ENCODE measurements at places on chromosomes 4 and X. TPM values are rescaled to one million over a fixed set of nuclear protein-coding genes. Genes with fewer than 3 reads are reported as not detected.

Gene YIPF7
- not detected for total RNA-seq

Gene FRAS1
- total RNA-seq, result not detected

GRCh38 chr4:139774759-139775487, 109.3 kb downstream of the MGST2 start:
- DNase-seq, result no peak

DNA sequence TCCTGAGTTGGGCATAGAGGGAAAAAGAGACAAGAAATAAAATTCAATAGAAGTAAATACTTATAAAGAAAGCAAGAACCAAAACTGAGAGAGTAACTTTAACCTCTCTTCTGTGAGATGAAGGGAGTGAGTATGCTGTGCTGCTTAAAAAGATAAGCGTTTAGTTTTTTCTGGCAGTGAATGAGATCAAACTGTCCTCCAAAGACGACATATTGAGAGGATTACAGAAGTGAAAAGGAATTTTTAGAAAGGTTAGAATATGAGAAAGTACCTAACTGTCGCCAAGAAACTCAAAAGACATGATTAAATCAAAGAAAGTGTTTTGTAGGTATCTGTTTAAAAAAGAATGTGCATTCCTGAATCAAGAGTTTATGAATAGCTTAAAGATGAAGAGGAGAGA, 16.0 kb downstream of the GAB1 start:
- DNase-seq, result no peak

- no peak for DNase-seq
These were observed 540.3 kb upstream of the GALNT7 start for GRCh38 chr4:172628263-172628662.

DNA sequence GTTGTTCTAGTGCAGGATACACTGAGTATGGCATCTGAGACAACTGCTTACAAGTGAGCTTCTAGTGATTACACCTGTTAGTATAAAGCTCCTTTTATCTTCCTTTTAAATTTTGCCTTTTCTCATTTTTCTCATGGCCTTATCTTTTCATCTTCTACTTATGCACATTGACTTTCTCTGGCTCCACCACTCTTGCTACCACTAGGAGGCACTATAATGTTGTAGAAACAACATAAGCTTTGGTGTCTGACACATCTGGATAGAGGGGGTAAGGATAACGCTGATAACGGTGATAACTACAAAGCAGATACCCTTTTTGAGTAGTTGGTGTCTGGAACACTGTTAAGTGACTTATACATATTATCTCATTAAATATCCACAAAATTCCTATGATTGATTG, 187.4 kb upstream of the TEX13C start:
- DNase-seq, result no peak

- DNase-seq, result no peak
These were observed 310.3 kb downstream of the EVC2 start for GRCh38 chr4:5398056-5398455.

- no peak for DNase-seq
These were observed 1028.2 kb downstream of the PCDH7 start for GRCh38 chr4:31748382-31748781.

Gene ADAMTS3
- not detected for total RNA-seq

Gene CT45A5
- not detected for total RNA-seq

DNA sequence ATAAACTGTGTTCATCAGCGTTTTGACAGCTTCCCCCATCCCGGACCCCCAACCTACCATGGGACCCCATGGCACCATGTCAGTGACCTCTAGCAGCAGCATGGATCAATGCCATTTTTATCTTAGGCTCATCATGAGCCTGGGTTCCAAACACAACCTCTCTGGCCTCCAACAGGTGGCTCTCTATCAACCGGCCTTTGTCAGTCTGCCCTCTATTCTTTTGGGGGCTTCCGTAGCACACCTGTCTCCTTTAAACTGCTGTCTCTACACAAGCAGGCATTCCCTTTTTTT, 721 bp upstream of the TMEM150C start:
- DNase-seq, result no peak

DNA sequence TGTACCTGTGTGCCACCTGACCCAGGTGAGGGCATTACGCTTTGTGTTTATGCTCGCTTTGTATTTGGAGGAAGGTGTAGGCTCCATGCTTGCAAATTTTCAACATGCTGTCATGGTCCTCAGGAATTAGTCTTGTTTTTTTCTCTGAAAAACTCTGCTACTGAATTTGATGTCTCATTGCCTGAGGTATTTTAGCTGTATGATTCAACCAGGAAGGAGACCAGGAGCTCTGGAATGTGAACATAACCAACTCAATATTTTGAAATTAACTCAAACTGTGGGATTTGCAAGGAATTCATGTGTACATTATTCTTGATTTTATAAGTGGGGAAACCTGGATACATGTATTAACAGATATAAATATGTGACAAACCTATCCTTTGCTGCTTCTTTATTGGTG, 134.1 kb downstream of the SLC4A4 start:
- no peak for DNase-seq

DNA sequence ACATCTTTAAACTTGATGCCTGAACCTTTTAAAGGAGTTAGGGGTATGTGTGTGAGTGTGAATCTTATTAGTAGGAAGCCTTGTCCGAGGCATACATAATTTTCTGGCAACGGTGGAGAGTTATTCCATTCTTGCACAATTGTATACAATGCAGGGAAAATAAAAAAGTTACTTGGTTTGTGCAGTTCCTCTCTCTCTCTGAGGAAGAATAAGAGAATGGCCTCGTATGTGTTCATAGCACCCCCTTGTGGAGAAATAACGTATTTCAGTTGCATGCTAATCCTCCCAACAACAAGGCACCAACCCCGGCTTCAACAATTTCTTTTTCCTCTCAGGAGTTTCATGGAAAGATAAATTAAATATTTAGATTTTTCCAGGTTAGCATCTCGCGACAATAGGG, 33.7 kb upstream of the FGF13 start:
- DNase-seq, result no peak

Gene INPP4B
- total RNA-seq, result 70.1 TPM

DNA sequence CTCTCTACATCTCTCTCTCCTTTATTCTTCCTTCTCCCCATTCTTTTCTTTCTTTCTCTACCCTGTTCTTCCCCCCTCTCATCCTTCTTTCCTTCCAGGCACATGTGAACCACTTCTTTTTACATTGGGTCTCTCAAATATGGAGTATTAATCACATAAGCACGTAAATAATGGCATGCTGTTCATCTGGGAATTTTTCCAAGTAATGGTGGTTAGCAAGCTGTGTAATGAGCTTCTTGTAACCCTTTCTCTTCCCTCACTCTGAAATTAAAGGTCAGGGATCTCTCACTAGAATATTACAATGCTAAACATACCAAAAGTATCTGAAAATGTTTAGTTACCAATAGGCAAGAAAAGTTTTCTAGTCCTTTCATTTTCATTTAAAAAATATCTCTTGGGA, 239.9 kb upstream of the TEX13A start:
- DNase-seq, result no peak

Gene CSN1S1
- total RNA-seq, result not detected

Gene PABPC1L2B
- not detected for total RNA-seq

DNA sequence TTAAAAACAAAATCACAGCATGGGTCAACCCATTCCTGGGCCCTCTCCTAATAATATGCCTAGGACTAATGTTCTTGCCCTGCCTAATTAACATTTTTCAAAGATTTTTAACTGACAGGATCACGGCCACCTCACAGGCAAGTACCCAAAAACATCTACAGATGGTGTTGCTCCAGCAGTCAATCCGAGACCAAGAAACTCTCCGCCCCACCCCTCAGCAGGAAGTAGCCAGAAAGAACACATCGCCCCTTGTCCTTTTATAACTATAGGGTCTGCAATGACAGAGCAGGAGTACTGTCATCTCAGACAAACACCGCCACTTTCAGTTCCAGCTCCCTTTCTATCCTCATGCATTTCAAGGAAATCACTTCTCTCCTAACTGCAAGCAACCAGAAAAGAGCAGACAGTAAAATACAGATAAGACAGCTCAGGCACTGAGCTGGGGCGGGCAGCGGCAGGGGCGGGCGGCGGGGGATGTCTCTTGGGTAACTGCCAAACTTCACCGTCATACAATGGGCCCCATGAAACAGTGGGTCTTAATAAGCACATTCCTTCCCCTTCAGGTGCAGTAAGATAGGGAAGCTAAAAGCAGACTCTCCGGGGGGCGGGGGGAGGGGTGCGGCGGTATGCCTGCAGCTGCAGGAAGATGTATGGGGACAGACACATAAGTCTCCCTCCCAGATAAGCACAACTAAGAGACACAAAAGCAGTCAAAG, 67.4 kb downstream of the ZNF182 start:
- DNase-seq, result no peak

DNA sequence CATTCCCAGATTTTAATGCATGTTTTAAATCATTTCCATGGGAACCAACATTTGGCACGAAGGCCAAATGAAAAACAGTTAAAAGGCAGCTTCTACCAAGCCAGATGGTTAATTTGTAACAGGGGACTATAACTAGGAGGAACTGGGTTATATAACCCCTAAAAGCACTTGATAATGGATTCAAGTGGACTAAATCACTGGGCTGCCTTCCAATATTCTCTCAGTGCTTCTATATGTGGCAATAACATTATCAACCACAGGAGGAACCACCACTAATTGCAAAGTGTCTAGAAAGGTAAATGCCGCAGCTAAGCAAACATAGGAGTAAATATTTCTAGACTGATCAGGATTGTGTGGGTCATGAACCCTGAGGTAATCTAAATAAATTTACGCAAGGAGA, 391.5 kb downstream of the UBE2NL start:
- DNase-seq, result no peak

- no peak for DNase-seq
These were observed 62.9 kb downstream of the NELFA start for GRCh38 chr4:1945912-1946311.

DNA sequence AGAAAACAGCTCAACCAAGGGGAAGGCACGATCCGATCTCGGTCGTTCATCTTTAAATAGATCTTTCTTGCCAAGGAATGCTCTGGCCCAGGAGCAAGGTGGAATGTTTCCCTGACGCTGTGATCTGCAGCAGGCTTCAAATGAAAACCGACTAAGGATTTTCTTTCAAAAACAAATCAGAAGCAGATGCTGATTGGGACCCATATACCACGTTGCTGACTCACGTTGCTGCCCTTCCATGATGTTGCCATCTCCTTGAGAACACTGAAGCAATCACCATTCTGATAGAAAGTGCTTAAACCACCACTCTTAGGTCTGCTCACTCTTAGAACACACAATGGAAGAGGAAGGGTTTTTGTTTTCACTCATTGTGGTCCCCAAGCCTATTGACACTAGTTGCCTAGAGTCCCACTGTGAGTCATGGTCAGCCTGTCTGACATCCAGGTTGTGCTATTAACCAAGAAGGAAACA, 26.1 kb downstream of the LAMTOR3 start:
- no peak for DNase-seq

Gene REPS2
- not detected for total RNA-seq

- no peak for DNase-seq
These were observed 107.0 kb downstream of the CPZ start for GRCh38 chr4:8699479-8700145.

DNA sequence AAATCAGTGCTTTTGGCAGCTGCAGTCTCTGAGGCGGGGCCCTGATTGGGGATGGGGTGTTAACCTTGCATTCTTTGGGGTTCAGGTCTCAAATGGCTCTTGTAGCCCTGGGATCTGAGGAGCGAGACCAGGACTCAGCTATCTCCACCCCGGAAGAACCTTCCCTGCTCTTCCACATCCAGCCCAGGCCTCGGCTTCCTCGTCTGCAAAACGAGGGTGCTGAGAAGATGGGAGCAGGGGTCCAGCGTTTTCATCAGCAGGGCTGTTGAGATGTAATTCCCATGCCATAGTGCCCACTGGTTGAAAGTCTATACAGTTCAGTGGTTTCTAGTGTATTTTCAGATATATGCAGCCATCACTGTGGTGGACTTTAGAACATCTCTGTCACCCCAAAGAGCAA, 34.6 kb upstream of the WFS1 start:
- no peak for DNase-seq

DNA sequence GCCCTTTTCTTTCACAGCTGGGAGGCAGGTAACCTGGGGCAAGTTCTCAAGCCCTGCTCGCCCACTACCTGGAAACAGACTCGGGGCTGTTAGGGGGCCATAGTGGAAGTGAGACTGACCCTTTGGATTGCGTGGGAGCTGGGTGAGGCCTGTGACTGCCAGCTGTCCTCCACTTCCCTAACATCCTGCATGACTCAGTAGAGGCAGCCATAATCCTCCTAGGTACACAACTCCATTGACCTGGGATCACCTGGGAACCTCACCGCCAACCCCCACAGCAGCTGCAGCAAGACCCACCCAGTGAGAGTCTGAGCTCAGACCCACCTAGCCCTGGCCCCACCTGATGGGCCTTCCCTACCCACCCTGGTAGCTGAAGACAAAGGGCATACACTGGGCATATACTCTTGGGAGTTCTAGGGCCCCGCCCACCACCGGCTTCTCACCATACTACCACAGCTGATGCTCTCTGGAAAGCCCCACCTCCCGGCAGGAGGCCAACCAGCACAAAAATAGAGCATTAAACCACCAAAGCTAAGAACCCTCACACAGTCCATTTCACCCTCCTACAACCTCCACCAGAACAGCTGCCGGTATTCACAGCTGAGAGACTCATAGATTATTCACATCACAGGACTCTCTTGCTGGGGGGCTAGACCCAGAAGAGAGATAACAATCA, 61.1 kb upstream of the DCTD start:
- no peak for DNase-seq

GRCh38 chr4:20395160-20395773, 143.6 kb downstream of the SLIT2 start:
- no peak for DNase-seq

DNA sequence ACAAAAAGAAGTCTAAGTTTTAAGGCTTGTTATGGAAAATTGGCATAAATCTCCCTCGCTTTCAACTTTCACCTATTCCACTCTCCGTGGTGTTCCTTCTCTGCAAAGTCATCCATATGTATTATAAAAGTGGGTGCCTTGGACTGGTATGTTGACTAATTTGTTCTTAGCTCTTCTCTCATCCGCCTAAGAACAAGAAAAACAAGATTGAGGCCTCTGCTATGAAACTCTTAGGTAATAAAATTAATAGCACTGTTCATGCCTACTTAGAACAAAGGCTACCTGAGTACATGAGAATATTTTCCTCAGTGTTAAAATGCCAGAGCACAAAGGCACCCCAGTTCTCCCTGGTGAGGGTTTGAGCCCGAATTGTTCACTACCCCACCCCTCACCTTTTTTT, 1.3 kb downstream of the CNGA1 start:
- no peak for DNase-seq

DNA sequence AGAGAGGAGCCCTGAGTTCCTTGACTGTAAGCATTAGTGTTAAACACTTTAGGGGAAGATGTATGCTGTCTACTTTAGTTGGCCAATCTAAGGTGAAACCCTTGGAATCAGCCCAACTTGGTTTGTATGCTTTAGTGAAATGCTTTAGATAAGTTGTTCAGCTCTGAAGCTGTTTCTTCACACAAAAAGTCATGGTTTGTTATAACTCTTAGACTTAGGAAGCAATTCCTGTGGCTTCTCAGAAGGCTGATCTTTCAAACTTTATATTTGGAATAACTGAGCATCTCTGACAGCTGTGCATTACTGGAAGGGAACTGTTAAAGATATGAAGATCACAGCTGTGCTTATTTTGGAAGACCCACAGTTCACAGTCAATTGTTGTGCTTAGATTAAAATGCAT, 714.1 kb downstream of the FAT4 start:
- no peak for DNase-seq
